HFFc6 (cell line): ENCODE measurements at places on chromosomes 13 and 19. TPM values are rescaled to one million over a fixed set of nuclear protein-coding genes. Genes with fewer than 3 reads are reported as not detected.

ZNF417 gene
- 8.9 to 11.1 TPM (median 9.1 TPM) in 3 replicates for total RNA-seq

ZNF506 gene
- 0.90 to 4.8 TPM (median 1.1 TPM) in 3 replicates for total RNA-seq

IGFL3 gene
- total RNA-seq: not detected in 3 replicates

NLRP5 gene
- total RNA-seq: not detected in 3 replicates

RFXAP gene
- total RNA-seq: 3.5 and 3.7 TPM in 2 replicates

DNA sequence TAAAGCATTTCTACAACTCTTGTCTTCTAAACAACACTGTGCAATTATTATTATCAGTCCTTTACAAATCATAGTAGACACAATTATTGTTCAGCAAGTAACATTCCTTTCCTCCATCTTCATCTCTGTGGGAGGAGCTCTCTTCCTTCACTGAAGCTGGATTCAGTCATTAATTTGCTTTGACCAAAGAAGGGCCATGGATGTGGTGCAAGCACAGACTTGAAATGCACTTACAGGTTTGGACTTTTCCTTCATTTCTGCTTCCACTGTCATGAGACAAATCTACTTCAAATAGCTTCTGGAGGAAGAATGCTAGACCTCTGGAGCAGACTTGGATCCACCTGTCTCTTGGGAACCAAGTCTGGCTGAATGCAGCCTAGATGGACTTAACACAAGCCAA lies 336.6 kb upstream of the SLITRK6 start:
- DNase-seq: no peak

DNA sequence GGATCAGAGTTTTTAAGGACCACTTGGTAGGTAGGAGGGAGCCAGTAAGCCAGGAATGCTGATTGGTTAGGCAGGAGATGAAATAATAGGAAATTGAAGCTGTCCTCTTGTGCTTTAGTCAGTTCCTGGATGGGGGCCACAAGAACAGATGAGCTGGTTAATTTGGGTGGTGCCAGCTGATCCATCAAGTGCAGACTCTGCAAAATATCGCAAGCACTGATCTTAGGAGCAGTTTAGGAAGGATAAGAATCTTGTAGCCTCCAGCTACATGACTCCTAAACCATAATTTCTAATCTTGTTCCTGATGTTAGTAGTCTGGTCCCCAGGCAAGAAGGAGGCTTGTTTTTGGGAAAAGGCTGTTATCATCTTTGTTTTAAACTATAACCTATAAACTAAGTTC lies 117.9 kb upstream of the GPR12 start:
- no peak for DNase-seq

- DNase-seq: no peak
Observed at GRCh38 chr13:22427066-22427465, 753.7 kb upstream of the SGCG start.

DNA sequence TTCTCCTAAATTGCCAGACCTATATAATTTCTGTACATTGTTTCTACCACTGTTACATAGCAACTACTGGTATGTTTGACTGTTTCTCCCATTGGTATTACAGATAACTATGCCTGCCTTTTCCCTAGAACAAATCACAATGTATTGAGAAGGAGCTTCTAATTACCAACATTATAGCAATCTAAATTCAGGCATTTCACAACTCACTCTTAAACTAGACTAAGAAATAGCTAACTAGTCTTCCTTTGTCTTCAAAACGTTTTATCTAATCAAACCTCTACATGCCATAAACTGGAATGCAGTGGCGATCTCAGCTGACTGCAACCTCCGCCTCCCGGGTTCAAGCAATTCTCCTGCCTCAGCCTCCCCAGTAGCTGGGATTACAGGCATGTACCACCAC lies 18.2 kb downstream of the RBM26 start:
- no peak for DNase-seq

- DNase-seq: no peak
Observed at GRCh38 chr19:5895409-5895808, 8.2 kb downstream of the NDUFA11 start.

GRCh38 chr19:30209617-30210600 lies 162.3 kb upstream of the ZNF536 start:
- no peak for DNase-seq

DNA sequence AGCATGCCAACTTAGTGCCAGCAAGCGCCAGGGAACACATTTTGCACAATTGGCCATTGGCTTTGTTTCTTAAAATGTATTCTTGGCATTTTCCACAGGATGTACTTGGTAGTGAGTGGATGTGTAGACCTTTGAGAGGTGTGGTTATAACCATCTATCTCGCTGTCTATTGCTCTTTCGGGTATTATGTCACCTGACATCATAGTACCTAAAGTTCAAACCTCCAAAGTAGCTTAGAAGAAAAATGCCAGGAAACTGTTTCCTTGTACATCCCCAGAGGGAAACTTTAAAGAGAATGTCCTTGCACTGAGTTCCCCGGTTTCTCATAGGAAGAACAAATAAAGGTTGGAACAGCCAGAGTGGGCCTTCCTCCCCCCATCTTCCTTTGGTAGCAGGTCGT lies 87.6 kb downstream of the FGF9 start:
- DNase-seq: no peak
